ENCODE measurements at places on chromosomes 6 and 20.

- no peak for DNase-seq
Observed at GRCh38 chr6:106630366-106630765, 988 bp downstream of the QRSL1 start.

DNA sequence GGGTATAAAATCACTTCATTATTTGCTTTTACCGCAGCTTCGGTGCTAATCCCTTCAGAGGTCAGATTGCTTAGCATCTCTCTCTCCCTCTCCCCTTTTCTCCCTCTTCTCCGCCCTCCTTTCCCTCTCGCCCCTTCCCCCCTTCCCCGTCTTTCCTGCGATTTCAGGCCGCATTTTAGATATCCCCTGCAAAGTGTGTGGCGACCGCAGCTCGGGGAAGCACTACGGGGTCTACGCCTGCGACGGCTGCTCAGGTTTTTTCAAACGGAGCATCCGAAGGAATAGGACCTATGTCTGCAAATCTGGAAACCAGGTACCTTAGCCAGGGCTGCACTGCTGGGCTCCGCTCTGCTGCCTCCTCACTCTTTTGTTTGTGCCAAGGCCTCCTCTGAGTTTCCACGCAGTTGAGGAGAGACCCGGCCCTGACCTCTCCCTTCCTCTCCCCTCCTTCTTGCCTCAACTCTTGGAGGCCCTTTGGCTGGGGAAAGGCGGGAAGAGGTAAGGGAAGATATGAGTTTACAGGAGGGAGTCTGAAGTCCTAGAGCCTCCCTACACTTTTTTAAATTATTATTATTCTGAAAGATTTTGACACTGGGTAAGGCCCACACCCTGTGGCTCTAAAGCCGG lies 5.6 kb downstream of the NR2E1 start:
- DNase-seq, result no peak

DNA sequence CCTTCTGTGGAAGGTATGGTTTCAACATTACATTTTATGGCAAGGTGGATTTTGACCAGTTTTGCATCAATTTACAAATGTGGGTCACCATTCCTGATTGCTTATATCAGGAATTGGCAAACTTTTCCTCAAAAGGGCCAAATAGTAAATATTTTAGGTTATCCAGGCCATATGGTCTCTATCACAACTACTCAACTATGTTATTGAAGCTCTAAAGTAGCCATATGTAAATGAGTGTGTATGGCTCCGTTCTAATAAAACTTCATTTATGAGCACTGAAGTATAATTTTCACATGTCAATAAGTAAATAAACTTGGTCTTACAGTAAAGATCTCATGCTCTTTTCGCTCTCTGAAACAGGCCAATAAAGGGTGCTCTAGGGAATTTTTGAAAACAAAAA lies 362.7 kb upstream of the SASH1 start:
- DNase-seq, result no peak

DNA sequence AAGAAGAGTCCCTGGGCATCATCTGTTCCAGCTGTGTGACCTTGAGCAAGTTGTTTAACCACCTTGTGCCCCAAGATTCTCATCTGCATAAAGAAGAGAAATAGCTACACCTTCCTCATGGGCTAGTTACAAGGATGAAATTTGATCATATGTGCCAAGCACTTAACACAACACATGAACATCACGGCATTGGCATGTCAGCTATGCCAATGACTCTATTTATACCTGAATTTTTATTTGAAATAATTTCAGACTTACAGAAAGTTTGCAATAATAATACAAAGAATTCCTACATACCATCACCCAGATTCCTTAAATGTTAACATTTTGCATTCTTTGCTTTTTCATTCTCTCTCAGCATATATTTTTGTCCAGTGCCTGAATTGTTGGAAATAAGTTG lies 21.0 kb upstream of the TCF15 start:
- no peak for DNase-seq

- DNase-seq, result no peak
Observed at GRCh38 chr6:4363656-4364055, 228.3 kb upstream of the ECI2 start.

GRCh38 chr20:45975686-45976085 lies 3.7 kb upstream of the ZNF335 start:
- DNase-seq, result no peak

DNA sequence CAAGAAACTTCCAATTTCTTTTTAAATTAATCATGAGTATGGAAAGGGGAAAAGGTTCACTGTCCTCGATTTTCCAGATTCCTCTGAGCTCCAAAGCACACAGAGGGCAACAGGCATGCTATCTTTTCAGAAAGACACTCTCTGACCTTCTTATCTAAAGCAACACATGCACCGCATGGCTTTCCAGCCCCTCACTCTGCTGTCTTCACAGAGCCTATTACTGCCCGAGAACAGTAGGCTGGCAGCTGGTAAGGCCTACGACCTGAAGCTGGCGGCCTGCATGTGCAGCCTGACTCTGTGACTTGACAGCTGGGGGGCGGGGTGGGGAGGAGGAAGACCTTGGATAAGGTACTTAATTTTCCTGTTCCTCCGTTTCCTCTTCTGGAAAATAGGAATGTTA lies 86.3 kb downstream of the ELOVL4 start:
- no peak for DNase-seq

- no peak for DNase-seq
Observed at GRCh38 chr6:20024316-20024673, 187.1 kb downstream of the ID4 start.

DNA sequence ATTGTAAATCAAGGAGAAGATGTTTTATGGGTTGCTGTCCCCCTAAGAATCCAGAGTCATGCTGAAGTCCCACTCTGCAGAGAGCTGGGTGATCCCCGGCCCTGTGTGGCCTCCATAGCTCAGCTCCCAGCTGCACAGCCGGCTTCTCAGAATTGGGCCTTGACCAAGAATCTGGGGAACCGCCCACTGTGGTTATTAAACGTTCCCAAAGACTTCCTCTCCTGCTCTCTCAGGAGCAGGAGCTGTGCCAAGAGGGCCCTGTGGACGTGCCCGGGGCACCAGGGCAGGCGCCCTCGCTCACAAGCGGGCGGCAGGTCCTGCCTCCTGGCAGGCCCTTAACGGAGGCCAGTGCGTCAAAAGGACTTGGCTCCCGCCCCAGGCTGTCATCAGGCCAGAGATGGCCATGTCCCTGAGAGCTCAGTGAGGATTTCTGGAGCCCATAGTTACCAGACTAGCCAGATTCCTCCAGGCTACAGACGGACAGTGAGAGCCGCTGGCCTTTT lies 30.4 kb downstream of the ZC3H12D start:
- peak; percentile 96 for DNase-seq

GRCh38 chr20:58048096-58048702 lies 180.3 kb downstream of the ANKRD60 start:
- peak; percentile 53 for DNase-seq

- DNase-seq, result peak; percentile 54
Observed at GRCh38 chr20:59820204-59821041, 113.0 kb downstream of the SYCP2 start.

- no peak for DNase-seq
Observed at GRCh38 chr6:151010071-151010470, 144.6 kb downstream of the MTHFD1L start.
